Kasumi-1 (cell line): ENCODE measurements at places on chromosomes 1 and 21.

DNA sequence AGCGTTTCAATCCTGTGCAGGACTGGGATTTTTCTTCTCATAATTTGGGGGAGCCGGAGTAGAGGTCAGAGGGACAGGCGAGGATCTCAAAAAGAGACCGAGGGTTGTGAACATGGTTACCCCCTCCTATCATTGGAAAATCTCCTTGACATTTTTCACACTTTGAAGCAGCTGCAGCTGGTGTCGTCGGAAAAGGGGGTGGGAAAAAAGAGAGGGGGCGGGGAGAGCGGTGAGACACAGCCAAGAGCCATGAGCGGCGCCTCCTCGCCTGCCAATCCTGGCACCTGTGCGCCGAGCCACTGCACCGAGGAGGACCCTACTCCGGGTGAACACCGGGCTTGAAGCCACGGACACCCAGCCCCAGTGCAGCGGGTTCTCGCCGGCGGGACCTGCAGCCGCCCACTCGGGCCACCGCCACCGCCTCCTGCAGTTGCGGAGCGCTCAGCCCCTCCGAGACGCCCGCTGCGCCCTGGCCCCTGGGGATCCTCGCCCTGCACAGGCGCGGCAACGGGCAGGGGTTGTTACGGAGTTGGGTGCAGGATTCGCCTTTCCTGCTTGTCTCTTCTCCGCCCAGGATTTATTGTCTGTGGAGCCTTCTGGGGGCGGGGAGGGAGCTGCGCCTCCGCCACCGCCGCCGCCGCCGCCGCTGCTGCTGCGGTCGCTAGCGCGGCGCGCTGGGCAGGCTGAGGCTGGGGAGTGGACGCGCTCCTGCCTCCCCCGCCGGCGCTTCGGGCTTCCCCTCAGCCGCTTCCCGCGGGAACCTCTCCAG, at the start of gene LRRC7:
TSS of gene LRRC7 (plus strand) at position 271 of the 769 bp plus-strand sequence. CDS start 718 bp downstream, outside the sequence.
- no peak for DNase-seq

DNA sequence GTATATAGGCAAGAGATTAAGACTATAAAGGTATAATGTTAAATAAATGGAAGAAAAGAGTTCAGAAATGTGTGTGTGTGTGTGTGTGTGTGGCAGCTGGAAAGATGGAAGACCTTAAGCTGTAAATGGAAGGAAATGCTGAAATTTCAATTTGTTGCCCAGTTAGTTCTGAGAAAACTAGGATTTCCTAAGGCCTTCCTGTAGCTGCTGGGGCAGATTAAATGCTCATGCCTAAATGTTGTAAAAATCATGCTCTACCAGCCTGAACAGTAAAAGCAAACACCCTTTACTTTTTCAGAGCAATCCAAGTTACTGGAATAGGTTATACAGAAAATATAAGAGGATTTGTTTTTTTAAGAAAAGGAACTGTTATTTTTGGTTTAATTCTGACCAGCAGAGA, 8.3 kb downstream of the ADCY10 start:
- peak; percentile 37 for DNase-seq

DNA sequence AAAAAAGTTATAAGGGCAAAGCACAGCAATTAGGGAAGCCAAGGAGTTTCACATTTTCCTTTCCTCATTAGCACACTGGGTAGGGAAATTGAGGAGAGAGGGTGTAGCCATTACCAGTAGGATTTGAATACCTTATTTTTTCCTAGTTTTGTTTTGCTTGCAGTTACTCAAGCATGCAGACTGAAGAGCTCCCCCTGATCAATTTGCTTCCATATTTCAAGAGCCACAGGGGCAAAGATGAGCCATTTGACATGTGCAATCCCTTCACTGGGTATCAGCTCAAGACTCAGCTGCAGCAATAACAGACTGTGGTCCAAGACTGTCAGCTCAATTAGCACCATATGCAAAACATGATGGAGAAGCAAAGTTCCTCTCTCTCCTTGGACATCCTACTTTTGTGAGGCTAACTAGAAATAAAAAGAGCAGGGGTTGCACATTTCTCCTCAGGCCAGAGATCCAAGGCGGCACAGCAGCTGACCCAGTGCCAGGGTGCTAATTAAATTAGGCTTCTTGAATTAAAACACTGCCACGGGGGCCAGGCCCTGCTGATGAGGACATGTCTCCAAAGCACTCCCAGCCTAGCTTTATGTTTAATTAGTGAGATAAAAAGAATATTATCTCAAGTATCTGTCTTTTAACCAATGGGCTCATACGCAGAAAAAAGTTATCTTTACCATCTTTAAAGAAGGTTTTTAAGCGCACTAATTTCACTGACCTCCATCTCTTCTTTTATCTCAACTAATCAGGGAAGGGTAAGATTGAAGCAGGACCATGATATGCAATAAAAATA, 36.7 kb upstream of the LRRC53 start:
- no peak for DNase-seq

GRCh38 chr1:48016515-48016914, 19.3 kb upstream of the TRABD2B start:
- DNase-seq, result no peak

GRCh38 chr21:33800753-33801423, 114.7 kb downstream of the ATP5PO start:
- DNase-seq, result no peak

DNA sequence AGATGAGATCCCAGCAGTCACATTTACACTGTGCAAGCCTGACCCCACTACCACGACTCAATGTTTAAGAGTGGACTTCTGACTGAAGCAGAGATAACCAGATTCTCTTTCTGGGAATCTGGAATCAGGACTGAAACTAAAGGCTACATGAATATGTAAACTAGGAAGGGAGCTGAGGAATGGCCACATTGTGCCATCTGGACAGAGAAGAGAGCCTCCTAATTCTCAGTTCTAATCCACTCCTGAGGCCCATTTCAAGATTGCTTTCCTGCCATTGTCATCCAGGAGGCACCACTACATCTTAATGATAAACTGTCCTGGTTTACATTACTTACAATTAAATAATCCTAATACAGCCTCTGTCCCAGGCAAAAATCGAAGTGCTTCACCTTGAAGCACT, 6.5 kb downstream of the PAXBP1 start:
- no peak for DNase-seq

- no peak for DNase-seq
Observed at GRCh38 chr1:172321451-172321850, 99.0 kb upstream of the C1orf105 start.

GRCh38 chr1:121519042-121519755, 334.4 kb downstream of the SRGAP2C start:
- DNase-seq, result peak; percentile 50

GRCh38 chr21:41215856-41216408, 48.0 kb downstream of the BACE2 start:
- DNase-seq, result no peak

GRCh38 chr1:24216276-24217074, 29.4 kb upstream of the IFNLR1 start:
- DNase-seq, result no peak

GRCh38 chr1:217456261-217456660, 174.6 kb downstream of the GPATCH2 start:
- DNase-seq, result no peak

- no peak for DNase-seq
Observed at GRCh38 chr1:185864331-185864730, 130.1 kb downstream of the HMCN1 start.
